Foreskin keratinocyte (primary cell): ENCODE measurements at places on chromosomes 16 and 17.

DNA sequence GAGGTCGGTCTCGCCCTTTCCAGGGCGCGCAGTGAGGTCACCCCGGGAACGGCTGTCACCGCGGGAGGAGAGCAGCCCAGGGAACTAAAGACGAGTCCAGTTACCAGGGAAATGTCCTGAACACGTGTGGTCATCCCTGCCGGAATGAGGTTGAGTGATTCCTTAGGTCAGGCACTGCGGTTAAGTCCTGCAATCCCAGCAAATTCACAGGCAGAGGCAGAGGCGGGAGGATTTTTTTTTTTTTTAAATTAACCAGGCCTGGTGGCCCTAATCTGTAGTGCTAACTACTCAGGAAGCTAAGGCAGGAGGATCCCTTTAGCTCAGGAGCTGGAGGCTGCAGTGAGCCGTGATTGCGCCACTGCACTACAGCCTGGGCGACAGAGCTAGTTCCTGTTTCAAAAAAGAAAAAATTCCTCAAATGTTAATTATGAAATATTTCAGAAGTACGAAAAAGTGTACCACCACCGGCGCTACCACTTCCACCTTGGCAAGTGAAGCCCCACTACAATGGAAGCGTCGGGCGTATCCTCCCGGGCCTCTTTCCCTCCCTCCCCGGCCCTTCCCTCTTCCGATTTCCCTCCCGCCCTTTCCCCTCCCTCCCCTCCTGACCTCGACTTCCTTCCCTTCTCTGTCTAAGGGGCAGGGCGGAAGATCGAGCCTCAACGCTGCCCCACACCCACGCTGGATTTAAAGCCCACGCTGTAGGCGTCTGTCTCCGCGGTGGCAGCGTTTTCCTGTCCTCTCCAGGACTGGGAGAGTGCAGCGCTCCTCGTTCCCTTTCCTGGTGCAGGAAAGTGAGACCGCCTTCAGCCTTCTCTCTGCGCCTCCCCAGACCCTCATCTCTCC lies 27.3 kb downstream of the SLFN11 start:
- DNase-seq, result peak; percentile 9

- no peak for DNase-seq
Observed at GRCh38 chr16:89000207-89000959, 23.4 kb upstream of the CBFA2T3 start.

DNA sequence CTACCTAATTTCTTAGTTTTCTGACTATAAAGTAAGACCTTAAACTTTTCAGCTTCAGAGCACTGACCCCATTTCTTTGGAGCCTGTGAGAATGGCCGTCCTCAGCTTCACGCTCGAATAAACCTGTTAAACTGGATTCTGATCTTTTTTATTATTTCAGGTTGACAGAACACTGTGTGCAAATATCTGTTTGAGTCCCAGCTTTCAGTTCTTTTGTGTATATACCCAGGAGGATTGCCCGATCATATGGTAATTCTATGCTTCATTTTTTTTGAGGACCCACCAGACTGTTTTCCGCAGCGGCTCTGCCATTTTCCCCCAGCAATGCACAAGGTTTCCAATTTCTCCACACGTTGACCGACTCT lies 19.8 kb upstream of the KCNH6 start:
- DNase-seq, result no peak

- DNase-seq, result no peak
Observed at GRCh38 chr17:72566671-72567484, 446.1 kb downstream of the SOX9 start.

GRCh38 chr16:84758627-84759026 lies 58.8 kb downstream of the USP10 start:
- no peak for DNase-seq

DNA sequence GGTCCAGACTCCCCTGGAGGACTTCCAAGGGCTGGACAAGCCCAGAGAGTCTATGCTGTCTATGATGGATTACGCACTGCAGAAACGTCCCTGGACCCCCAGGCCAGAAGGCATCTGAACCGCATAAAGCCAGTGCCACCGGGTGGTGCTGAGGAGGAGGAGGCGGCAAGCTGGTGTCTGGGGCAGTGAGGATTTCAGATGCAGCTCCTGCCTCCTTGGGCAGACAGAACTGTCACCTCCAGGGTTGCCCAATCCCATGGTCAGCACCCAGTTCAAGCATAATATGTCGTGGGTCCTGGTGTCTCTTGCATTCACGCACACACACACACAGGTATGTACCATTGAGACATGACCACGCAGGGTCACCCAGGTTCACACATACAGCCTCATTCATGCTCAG lies 25.6 kb downstream of the RAP1GAP2 start:
- DNase-seq, result no peak

DNA sequence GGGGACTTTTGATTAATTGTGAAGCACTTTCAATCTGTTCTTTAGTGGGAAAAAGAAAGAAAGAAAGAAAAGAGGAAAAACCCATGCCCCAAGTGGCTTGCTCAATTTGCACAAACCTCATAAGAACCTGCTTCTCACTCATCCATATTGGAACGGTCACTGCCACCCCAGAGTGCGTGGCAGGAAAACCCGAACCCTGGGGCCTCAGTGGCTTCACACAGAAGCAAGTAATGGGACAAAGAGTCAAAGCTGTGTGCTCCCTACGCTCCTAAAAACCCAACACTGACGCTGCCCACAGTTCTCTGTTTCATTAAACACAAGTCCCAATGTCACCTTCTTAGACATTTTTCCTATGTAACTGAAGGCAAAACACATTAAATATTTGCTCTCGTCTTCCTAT lies 1.2 kb downstream of the SLC6A4 start:
- no peak for DNase-seq

DNA sequence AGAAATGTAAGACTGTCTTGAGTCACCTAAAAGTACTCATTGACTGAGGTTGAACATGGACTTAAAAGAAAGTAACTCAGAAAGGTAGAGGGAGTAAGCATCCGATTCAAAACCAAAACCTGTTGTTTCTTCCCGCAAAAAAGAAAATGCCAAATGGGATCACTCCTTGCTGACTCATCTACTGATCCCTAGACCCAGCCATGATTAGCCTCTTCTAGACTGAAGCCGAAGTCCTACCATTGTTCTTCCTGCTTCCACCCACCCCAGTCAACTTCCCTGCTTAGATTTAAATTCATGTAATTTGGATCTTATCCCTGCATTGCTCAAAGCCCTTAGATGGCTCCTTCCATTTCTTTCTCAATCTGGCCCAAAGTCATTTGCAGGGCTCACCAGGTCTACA lies 760.5 kb upstream of the SOX9 start:
- no peak for DNase-seq

- no peak for DNase-seq
Observed at GRCh38 chr16:6157806-6158205, 1060.2 kb upstream of the EEF2KMT start.

GRCh38 chr17:75130632-75131277 lies 787 bp downstream of the NT5C start:
- peak; percentile 62 for DNase-seq

DNA sequence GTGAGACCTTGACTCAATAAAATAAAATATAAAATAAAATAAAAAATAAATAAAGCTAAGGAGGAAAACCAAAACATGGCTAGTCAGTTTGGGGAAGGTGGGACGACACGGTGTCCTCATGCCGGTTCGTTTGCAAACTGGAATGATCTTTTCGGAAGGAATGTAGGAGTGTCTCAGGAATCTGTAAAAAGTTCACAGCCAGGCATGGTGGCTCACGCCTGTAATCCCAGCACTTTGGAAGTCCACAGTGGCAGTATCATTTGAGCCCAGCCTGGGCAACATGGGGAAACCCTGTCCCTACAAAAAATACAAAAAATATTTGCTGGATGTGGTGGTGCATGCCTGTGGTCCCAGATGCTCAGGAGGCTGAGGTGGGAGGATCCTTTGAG lies 14.7 kb upstream of the RPTOR start:
- DNase-seq, result no peak

- no peak for DNase-seq
Observed at GRCh38 chr16:17276010-17276530, 194.7 kb downstream of the XYLT1 start.

- DNase-seq, result no peak
Observed at GRCh38 chr17:65139101-65139764, 2.1 kb downstream of the RGS9 start.

DNA sequence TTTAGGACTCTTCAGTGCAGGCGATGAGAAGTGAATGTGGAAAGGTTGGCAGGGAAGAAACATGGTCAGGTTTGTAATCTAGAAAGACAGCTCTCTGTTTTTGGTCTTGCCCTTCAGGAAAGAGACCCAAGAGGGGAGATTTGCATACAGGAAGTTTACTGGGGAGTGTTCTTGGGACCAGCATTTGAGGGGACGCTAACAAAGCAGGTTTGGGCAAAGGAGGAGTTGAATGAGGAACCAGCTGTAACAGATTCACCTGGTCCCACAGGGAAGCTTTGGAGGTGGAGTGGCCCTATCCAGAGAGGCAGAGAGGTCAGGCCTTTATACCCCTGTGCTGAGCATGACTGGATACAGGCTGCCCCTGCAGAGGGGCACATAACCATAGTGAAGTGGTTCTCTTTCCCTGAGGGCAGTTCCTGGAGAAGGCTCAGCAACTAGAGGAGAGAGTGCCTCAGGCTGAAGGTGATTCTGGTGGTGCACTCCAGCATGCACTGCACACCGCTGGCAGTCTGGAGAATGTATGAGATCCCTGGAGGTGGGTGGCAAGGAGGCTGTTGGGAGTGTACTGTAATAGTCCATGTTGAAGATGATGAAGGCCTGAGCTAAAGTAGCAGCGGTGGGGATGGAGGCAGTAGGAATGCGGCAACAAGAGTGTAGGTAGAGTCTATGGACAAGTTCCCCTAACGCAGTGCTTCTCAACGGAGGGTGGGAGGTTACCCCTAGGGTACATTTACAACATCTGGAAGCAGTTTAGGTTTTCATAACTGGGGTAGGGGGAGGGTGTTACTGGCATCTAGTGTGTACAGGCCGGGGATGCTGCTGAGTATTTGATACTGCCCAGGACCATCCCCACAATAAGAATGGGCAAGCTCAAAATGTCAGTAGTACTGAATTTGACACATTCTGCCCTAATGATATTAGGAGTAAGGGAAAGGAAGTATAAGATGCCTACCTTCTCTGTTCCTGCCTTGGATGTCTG lies 37.2 kb downstream of the MAP2K6 start:
- no peak for DNase-seq

DNA sequence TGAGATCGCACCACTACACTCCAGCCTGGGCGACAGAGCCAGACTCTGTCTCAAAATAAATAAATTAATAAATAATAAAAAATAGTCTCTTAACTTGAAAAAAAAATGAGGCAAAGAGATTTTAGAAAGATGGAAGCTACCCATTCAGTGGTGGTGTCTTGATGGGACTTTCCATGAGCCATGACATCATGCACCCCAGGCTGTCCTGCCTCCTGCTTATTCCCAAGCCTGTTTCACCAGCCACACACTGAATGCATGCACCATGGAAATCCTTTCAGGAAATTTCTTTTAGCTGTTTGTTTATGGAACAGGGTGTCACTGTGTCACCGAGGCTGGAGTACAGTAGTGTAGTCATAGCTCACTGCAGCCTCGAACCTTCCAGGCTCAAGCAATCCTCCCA lies 8.9 kb upstream of the DLX3 start:
- DNase-seq, result no peak

DNA sequence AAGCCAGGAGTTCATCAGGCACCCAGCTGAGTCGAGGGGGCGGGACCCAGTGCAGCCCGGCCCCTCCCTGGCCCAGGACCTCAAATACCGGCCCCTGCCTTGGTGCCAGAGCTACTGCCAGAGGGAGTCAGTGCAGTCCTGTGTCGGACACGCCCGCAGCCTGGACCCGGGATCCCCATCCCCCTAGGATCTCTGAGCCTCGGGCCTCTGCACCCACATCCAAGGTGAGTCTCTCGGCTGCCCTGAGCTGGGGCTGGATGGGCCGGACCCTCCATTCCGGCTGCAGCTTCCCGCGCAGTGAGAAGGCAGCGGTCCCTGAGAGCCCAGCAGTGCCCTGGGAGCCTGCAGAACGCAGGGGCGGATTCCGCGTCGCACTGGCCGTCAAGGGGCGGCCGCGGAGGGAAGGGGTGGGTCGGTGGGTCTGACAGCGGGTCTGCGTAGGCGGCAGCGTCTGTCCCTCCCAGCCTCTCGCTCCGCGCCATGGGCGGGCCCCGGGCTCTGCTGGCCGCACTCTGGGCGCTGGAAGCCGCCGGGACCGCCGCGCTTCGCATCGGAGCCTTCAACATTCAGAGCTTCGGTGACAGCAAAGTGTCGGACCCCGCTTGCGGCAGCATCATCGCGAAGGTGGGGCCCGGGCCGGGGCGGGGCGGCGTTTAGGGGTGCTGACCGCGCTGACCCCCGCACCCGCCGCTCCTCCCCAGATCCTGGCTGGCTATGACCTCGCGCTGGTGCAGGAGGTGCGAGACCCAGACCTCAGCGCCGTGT lies at the start of gene DNASE1L2:
DNASE1L2 (plus strand) TSS at position 108 of the 765 bp plus-strand sequence; CDS start at position 481, 373 bp downstream.
- DNase-seq, result no peak

- DNase-seq, result peak; percentile 91
Observed at GRCh38 chr16:67241008-67241900, 6.0 kb downstream of the FHOD1 start.

- DNase-seq, result peak; percentile 62
Observed at GRCh38 chr16:56068816-56069215, 122.5 kb upstream of the GNAO1 start.

DNA sequence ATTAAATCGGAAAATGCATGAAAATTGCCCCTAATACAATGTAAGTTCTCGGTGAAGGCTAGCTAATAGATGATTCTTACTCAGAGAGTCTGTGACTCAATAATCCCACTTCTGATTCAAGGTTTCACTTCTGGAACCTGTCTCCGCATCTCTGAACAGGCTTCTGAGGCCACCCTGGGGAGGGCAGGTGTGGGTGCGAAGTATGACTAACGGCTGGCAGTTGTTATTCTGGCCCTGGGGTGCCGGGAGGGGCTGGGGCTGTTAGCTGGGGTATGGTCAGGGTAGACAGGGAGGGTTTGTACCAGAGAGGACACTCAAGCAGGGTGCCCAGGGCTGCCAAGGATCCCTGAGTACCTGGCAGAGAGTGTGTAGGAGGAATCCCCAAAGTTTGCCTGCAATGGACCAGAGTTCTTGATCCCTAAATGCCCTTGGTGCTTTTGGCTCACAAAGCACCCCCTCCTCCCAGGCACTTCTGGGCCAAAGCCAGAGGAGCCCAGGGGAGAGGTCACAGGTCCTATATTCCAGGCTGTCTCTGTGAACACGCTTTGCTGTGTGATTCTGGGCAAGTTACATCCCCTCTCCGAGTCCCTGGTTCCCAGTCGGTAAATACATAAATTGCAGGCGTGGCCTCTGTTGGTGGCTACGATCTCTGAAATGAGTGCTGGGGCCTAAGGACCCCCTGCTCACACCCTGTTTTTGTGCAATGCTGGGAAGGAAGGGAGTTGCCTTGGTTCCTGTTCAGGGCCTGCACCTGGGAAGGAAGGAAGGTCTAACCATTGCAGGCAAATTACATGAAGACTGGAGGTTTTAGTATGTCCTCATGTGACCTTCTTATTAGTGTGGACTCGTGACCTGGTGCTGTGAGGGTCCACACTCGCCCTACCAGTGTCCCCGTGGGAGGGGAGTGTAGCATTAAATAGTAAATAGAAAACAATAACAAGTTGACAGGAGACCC lies 49.9 kb upstream of the CPNE2 start:
- peak; percentile 57 for DNase-seq

- DNase-seq, result no peak
Observed at GRCh38 chr16:69314534-69314933, 3.4 kb downstream of the VPS4A start.

GRCh38 chr17:72696721-72697120 lies 395.8 kb downstream of the SLC39A11 start:
- no peak for DNase-seq

GRCh38 chr16:82082543-82083244 lies 47.6 kb downstream of the HSD17B2 start:
- peak; percentile 37 for DNase-seq
